NCI-H2107 (cell line): ENCODE measurements at places on chromosomes 13 and 19.

DNA sequence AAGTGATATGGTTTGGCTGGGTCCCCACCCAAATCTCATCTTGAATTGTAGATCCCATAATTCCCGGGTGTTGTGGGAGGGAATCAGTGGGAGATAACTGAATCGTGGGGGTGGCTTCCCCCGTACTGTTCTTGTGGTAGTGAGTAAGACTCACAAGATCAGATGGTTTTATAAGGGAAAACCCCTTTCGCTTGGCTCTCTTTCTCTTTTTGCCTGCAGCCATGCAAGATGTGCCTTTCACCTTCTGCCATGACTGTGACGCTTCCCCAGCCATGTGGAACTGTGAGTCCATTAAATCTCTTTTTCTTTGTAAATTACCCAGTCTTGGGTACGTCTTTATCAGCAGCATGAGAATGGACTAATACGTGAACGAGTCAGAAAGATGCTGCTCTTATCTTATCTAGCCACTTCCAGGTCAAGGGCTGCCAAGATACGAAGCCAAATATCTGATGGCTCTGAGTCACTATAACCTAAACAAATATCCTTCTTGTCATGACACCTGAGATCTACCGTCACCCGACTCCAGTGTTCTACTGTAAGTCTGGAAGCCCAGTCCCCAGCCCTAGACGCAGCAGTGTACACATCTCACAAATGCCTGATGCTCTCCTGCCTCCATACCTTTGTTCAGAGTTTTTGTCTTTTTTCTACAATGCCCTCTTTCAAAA lies 45.9 kb downstream of the SLC15A1 start:
- peak; percentile 2 for DNase-seq

DNA sequence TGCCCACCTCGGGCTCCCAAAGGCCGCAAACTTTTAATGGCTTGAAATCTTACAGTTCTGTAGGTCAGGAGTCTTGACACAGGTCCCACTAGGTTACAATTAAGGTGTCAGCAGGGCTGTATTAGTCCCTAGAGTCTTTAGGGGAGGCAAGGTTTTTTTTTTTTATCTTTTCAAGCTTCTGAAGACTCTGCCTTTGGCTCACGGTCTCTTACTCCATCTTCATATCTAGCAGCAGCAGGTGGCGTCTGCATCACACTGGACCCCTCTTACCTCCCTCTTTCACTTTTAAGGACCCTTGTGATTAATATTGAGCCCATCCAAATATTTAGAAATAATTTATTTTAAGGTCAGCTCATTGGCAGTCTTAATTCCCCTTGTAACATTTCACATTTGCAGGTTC lies 11.6 kb downstream of the MIR17HG start:
- DNase-seq = no peak

DNA sequence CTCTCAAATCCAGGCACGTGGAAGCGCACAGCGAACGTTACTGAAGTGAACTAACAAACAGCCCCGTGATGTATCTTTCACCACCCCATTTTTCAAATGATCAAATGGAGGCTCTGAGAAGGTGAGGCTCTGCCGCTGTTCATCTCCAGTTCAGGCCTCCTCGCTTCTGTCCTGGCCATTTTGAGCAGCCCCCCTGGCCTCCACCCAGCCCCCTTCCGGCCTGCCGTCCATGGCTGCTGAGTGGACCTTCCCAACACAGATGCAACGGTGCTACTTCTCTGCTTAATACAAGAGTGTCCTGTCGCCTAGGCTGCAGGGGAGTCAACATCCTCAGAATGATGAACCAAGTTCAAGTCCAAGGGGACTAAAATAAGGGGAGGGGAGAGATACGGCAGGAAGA lies 9.7 kb downstream of the SYDE1 start:
- DNase-seq = no peak

GRCh38 chr19:5360003-5360780 lies 19.6 kb upstream of the PTPRS start:
- DNase-seq = no peak

- no peak for DNase-seq
These were observed 44.8 kb upstream of the ALOX5AP start for GRCh38 chr13:30690282-30691188.

DNA sequence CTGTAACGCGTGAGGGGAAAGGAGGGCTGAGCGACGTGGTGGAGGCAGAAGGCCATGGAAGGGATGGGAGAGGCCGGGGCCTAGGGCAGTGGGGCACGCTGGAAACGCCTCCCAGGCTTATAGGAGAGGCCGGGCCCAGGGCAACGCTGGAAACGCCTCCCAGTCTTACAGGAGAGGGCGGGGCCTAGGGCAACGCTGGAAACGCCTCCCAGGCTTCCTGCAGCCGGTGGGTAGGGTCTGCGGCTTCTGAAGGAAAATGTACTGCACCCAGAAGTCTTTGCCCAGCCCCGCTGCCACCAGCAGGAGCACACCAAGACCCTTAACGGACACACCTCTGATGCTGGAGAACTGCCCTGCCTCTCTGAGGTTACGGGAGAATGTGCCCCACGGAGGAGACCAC lies 9.1 kb downstream of the CACTIN start:
- no peak for DNase-seq
